ENCODE measurements at places on chromosomes 11 and 22. TPM values are rescaled to one million over a fixed set of nuclear protein-coding genes. Genes with fewer than 3 reads are reported as not detected.

The CYTH4 gene
- polyA plus RNA-seq, result 0.85 TPM

DNA sequence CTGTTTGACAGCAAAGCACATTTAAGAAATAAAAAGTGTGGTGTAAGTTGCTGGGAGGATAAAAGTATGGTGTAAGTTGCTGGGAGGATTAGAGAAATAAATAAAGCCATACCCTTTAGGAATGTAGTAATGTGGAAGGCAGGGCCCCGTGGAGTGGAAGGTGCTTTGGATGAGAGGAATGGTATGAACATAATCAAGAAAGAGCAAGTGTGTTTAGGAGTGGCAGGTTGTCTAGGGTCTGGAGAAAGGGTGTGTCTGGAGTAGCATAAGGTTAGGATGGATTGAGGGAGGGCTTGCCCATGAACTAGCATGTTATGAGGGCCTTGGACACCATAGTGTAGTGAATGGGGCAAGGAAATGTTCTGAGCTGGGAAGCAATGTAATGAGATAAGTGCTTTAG is 18.1 kb downstream of the MRPL16 start:
- peaks cover 15% of the 10 kb centered on the region for H3K36me3 ChIP-seq
- DNase-seq, result no peak
- H3K4me3 ChIP-seq, result no peak overlapping the region
- peaks cover 2% of the 10 kb centered on the region for H3K4me1 ChIP-seq
- H3K27ac ChIP-seq, result no peak overlapping the region

DNA sequence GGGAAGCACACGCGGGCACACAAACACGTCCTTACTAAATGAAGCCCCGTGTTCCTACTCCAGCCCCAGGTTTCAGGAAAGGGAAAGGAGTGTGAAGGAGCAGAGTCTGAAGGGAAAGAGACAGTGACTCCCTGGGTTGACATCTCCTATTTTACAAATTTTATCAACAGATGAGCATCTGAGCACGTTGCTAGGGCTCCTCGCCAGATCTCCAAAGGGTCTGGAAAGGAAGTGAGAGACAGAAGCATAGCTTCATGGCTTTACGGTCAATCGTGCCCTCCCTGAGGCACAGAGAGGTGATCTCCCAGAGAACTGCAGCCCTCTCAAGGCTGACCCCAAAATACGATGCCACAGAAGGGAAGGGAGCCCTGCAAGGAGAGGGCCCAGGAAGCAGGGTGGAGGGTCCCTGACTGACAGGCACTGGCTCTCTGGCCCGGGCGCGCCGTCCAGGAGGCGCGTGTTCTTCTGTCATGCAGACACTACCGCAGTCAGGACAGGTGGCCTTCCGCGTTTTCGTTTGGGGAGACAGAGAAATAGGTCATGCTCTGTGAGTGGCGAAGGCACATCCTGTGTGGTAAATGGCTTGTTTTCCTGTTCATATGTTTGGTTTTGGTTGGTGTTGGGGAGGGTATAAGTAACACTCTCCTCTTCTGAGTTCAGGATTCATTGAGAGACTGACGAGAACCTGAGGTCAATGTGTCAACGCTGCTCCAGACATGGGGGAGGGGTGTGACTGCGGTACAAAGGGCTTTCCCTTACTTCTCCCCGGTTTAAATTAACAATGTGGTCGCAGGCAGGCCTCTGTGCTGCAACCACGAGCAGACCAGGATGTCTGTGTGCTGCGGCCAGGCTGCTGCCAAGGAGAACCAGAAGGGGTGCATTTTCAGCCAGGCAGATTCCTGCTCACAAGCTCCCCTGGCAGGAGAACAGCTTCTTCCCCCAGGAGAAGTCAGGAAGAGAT is 813.3 kb downstream of the OPCML start:
- no peak overlapping the region for H3K27ac ChIP-seq
- H3K27me3 ChIP-seq, result no peaks in the 10 kb centered on the region
- H3K4me3 ChIP-seq, result no peak overlapping the region
- no peaks in the 10 kb centered on the region for H3K36me3 ChIP-seq
- no peaks in the 10 kb centered on the region for H3K4me1 ChIP-seq

The BDNF gene
- 91.9 TPM for polyA plus RNA-seq

The SLC22A12 gene
- not detected for polyA plus RNA-seq
